ENCODE measurements at places on chromosomes 6 and 20.

DNA sequence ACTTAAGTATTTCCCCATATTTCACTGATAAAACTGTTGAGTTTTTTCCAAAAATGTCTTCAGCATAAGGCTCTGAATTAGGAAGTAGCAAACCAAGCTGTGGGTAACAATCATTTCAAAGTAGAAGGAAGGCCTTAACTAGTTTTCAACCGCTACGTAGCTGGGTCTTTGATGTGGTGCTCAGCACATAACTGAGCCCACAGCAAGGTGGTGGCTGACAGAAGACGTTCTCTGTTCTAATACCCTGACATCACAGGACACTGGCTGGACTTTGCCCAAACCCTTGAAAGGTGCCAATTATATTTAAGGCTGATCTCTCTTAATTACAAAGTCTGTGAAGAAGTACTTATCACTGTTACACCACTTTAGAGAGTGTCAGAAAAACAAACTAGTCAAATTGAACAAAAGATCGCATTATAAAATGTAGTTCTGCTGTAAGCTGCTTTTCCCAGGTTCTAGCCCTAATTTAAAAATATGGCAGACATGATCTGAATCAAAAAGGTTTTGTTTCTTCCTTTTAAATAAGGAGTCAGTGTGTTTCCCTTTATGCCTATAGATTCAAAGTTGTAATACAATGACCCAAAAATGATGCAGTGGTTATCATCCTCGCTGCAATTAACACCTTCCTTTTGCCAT, 26.7 kb downstream of the MAN1A1 start:
- DNase-seq = no peak

DNA sequence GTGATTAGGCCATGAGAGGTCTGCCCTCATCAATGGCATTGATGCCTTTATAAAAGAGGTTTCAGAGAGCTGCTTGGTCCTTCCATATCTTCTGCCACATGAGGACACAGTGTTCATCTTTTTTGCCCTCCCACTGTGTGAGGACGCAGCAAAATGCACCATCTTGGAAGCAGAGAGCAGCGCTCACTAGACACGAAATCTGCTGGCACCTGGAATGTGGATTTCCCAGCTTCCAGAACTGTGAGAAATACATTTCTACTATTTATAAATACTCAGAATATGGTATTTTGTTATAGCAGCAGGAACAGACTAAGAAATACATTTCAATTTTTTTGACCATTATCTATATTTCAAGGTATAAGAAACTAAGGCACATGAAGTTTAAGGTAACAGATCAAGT, 24.9 kb downstream of the SLC35F1 start:
- no peak for DNase-seq

DNA sequence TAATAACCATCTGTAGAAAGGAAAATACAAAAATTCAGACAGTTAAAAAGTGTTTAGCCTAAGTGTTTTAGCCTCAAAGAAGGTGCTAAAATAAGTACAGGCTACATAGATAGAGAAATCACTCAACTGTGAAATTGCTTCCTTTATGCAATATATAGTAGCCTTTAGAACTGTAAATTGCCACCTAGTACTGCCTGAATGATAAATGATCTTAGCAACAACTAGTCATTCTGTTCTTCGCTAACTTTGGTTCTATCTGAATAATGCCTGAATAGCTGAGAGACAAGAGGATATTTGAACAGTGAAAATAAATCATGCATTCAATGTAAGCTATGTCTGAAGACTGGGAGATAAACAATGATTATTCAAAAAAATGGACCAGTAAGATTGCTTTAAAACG, 603.3 kb upstream of the PTCHD4 start:
- no peak for DNase-seq

DNA sequence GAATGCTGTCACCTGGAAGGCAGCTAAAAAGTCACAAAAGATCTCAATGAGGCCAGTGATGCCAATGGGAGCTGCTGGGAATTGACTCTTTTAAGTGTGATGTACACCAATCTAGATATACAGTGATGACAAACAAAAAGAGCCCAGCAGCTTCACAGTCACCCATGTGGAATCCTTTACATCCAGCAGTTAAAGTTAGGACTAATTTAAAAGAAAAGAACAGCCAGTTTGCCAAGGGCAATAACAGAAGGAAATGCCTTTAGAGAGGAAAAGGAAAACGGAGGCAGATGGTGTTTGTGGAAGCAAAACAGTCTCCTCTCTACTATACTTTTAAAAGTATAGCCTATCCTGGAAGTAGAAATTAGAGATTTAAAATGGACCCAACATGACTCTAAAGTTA, 873.5 kb downstream of the EPHA7 start:
- DNase-seq = no peak

DNA sequence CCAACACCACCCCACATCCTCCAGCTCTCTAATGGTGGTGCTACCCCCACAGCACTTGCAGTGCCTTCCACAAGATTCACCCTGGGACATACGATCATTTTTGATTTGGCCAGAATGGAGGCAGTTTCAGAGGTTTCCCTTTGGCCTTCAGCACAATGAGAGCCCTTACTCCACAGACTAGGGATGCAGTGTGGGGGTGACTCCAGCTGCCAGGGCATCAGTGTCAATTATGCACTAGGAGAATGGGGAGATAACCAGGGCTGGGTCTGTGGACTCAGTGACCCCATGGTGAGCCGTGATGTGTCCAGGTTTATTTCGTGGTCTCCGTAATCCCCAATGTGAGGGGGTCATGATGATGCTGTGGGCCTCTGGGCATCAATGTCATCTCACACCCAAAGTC, 31.5 kb upstream of the MICB start:
- DNase-seq = no peak

- no peak for DNase-seq
These were observed 102.6 kb downstream of the CD109 start for GRCh38 chr6:73798592-73798991.

DNA sequence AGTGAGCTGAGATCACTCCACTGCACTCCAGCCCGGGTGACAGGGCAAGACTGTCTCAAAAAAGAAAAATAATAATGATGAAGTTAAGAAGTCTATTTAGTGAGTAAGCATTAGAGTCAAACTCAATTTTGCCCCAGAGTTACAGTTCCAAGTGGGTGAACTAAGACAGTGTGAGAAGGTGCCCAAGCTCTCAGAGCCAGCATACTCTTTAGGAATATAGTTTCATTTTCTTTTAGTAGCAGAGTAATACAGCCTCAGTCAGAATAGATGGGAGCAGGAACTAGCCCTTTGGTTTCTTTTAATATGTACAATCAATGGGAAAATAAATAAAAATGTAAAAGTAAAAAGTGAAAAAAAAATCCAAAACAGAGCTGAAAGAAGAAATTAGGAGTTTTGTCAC, 87.0 kb upstream of the ADGRF1 start:
- DNase-seq = no peak

GRCh38 chr6:144234935-144235334, 50.2 kb upstream of the UTRN start:
- DNase-seq = no peak

DNA sequence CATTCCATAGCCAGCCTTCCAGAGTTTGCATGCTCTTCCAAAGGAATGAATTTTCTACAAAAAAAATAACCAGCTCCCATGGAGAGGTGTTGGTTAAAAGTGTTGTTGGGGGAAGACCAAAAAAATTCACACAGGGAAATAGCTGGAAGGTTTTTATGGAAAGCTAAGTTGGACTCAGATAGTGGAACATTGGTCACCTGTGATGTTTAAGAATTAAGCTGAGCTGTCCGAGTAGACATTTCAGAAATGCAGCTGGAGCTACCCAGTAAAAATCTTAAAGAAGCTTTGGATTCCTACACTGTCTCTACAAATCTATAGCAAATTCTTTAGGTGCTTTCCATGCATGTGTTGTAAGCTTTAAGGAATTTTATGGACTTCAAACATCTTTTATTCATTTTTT, 155.5 kb downstream of the THBS2 start:
- no peak for DNase-seq

All from GM18507 (cell line).